ENCODE measurements at places on chromosomes 16 and 17.

GRCh38 chr17:80957461-80957941 is 34.1 kb upstream of the CHMP6 start:
- no peak for DNase-seq

- DNase-seq: no peak
These were observed 732 bp downstream of the CBLN1 start for GRCh38 chr16:49280841-49281371.

GRCh38 chr16:87240211-87241136 is 76.7 kb downstream of the C16orf95 start:
- DNase-seq: peak; percentile 45

DNA sequence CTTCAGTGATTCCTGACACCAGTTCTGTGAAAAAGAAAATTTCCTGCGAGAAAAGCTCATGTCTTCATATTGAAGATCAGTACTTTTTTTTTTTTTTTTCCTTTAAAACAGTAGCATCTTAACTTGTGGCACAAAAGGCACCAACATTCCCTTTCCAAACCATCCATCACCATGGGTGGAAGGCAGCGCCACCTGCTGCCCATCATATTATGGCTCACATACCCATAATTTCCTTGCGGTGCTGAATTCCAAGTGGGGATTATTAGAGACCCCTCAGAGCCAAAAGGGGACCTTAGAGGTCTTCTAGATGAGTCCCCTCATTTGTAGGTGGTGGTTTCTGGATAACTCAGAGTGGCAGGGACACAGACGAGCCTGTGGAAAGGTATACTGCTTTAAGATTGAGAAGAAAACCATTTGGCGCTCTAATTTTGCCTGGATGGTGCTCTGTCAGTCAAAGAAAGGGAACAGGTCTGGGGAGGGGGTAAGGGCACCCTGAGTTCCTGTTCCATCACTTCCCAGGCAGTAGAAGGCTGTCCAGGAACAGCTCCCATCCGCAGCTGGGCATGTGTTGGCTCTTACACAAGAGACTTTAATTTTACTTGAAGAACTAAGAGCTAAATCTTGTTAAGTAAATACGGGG is 7.9 kb upstream of the SOST start:
- DNase-seq: peak; percentile 22

DNA sequence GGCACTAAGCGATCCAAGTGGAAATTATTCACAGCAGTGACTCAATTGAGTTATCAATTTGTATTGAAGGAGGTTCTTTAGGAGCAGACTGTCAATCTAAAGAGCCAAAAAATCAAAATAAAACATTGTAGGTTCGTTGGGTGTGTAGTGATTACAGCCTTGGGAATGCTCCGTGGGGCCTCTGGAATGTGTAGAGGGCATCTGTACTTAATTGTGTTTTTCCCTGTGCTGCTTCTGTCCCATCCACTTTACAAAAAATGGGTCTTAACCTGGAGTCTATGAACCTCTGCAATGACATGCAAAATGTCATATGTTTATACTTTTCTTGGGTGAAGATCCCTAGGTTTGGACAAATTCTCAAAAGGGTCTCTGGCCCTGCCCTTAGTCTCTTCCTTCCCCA is 215.1 kb downstream of the CCDC182 start:
- no peak for DNase-seq

DNA sequence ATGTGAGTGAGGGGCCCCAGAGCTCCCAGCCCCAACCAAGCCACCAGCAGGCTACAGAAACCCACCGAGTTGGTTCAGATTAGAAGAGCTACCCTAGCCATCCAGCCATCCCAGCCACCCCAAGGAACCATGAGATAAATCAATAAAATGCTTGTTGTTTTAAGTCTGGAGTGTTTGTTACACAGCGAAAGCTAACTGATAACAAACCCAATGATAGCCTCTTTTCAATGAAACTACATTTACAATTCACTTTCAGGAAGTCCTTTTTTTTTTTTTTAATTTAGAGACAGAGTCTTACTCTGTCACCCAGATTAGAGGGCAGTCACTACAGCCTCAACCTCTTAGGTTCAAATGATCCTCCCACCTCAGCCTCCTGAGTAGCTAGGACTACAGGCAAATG is 215.0 kb upstream of the ZFHX3 start:
- DNase-seq: no peak

All from activated CD4-positive, alpha-beta T cell treated with anti-CD3 and anti-CD28 coated beads, Interleukin-10, Interleukin-2, amounts not matched to agents 100 ng/mL and 50 ng/mL, durations not matched to agents 16 hours and 8 hours (primary cell).